ENCODE measurements at places on chromosomes 4 and X.

GRCh38 chrX:153417637-153418036, 6.4 kb downstream of the ZFP92 start:
- no peak for DNase-seq

DNA sequence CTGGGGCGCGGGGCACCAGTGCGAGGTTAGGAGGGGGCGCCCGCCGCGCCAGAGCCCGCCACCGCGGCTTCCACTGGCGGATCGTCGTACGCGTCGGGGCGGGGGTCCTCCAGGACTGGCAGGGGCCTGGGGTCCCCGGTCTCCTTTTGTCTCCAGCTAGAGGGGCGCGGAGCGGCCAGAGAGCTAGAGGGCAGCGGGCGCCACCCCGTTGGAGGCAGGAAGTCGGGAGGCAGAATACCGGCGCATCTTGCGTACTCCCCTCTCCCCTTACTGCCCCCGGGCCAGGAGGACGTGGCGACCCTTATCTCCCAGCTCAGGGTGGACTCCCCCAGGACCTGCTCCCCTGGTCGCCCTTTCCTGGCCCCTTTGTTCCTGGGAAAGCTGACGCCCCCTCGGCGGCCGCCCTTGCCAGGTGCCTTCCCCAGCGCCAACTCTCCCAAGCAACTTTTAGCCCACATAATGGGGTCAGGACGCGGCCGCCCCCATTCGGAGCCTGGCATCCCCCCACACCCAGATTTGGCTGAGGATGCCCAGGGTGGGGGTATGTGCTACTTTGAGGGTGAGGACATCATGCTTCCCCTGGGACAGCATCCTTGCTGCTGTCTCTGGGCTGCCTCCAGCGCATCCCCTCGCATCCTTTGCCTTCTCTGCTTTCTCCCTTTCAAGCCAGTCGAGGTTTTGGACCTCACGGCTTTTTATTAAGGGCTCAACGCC, 933 bp downstream of the CNKSR2 start:
- DNase-seq: no peak

DNA sequence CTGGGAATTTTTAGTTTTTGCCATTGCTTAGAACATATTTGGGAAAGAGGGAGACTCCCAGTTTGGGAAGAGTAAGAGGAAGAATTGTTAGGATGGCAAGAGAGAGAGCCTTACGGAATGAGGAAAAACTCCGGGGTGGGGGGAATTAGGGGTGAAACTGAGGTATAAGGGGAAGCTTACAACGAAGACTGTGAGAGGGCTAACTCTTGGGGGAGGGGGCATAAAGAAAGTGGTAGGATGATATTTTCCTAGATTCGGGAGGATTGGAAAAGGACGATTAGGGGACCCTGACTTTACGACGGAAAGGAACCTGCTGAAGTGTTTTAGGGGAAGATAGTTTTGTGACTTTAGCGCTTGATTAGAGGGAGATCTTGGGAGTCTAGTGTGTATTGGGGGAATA, 86.2 kb upstream of the HPRT1 start:
- DNase-seq: no peak

DNA sequence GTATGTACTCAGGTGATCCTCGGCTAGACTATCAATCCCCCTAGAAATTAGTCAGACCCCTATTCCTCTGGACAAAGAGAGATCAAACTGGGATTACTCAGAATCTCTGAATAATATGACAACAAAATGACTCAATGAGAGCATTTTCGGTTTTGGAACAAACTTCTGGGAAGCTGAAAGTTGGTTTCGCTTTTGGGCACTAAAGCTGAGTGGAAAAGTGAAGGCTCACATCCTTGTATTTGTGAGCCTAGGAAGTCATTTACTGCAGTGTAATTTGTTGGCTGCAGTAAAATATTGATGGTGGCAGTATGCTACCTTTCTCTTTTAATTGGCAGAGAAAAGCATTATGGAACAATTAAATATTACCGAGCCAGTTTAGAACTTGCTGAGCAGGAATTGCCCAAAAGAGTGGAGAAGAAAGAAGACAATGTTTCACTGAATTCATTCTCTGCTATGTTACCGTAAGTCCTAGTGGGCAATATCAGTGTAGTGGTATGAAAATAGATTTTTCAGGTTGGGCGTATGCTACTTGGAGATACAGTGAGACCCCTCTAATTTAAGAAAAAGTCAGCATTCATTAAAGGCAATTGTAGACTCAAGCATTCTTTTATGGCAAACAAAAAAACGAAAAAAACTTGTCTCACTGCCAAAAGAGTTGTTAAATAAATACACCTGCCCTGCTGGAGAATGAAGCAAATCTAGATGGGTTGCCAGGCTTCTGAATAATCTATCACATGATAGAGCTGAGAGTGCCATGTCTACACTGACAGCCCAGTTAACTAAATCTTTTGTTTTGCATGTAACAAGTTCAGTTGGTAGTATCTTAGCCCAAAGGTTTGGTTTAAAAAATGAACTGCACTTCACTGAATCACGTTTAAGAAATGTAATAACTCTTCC, 69.6 kb downstream of the AGTR2 start:
- no peak for DNase-seq
